ENCODE measurements at places on chromosomes 11 and 22.

DNA sequence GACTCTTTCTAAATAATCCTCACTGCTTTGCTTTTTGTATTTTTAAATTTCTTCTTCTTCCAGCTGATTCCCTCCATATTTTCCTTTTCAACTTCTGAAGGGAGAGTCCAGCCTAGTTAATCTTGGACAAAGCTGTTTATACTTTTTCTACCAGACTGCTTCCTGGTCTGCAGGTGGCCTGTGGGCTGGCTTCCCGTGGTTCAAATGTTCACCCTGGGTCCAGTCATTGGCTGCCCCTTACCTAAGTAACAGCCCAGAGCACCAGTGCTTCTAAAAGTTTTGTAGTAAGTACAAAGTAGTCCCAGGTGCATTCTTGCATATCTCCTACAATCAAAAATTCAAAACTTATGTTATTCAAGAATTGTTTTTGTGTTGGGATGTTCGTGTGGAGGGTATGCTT, 19.1 kb downstream of the ZNF143 start:
- DNase-seq: no peak

DNA sequence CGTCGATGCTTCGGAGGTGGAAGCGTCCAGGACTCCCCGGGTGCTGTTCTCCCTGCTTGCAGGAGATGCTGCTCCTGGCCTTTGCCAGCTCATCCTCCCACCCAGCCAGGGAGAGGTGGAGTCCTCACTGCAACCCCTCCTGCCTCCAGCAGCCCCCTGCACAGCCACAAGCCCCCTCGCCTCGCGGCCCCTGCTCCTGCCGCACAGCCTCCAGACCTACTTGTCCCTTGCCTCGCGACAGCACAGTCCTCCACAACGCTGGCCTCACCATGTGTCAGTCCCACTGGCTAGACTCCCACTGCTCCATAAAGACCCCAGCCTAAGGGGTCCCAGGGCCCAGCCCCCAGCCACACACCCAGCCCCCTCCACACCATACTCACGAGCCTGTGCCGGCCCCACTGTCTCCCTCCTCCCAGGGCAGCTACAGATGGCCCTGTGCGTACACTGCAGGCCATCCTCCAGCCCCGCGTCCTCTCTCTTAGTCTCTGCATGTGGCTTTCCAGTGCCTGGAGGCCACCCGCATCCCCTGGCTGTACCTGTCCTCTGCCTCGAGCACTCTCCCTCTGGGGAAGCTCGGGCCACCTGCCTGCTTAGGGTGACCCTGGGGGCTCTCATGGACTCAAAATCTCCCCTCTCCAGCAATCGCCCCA, 91.5 kb downstream of the CELSR1 start:
- DNase-seq: no peak

GRCh38 chr11:44632466-44633123, 67.1 kb downstream of the CD82 start:
- no peak for DNase-seq

GRCh38 chr11:132082566-132082965, 712.2 kb downstream of the NTM start:
- no peak for DNase-seq

GRCh38 chr22:49959782-49960158, 802 bp upstream of the PIM3 start:
- DNase-seq: no peak

DNA sequence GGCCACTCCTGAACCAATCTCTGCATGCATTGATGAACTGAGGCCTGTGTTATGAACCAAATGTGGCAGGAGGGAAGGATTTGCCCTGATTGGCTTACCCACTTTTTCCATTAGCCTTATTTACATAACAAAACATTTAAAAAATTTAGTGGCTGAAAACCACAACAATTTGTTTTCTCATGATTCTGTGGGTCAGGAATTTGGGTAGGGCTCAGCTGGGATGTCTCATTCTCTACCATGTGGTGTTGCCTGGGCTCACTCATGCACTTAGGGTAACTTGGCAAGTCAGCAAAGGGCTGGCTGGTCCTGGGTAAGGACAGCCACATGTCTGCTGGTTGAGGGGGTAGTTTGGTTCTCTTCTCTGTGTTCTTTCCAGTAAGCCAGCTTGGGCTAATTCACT, 35.1 kb upstream of the CYP2R1 start:
- DNase-seq: no peak

DNA sequence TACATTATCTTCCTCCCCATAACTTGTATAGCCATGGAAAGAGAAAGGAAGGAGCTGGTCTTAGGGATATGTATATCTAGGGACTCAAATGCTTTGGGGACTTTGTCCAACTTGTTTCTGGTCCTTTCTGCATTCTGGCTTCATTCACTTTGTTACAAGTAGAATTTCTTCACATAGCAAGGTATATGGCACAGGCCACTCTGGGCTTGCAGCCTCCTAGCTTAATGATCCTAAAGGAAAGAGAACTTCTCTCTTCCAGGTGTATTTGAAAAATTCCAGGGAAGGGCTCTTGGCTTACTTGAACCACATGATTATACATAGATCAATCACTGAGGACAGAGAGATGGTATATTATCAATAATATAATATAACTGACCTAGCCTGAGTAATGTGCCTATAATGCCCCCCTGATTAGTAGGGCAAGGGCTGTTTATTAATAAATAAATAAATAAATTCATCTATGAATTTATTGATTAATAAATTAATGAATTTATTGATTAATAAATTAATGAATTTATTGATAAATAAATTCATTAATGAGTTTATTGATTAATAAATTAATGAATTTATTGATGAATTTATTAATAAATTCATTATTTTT, 48.2 kb upstream of the CEP295 start:
- DNase-seq: no peak

GRCh38 chr22:18057568-18058209, 20.1 kb upstream of the PEX26 start:
- DNase-seq: no peak

DNA sequence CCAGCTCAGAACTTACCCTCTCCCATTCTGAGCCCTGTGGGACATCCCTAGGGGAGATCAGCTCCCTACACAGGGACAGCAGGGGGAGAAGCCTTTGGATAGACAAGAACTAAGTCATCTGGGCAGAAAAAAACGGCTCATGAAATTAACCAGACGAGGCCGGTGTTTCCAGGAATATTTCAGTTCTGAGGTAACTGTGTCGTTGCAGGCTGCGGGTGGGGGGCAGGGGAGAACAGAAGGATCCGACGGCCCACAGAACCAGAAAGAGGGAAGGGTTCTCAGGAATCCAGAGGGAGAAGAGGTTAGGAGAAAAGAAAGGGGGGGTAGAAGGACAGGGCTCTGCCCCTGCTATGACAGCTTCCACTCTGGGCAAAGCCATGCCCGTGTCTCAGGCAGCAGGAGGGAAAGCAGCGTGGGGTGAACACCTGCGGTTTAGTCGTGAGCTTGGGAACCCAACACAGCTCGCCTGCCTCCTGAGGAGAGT, 3.6 kb downstream of the CLCF1 start:
- no peak for DNase-seq

Measured in GM18507 (cell line).